ENCODE measurements at places on chromosomes 12 and 14. TPM values are rescaled to one million over a fixed set of nuclear protein-coding genes. Genes with fewer than 3 reads are reported as not detected.

Gene STAC3
- 3.3 TPM for total RNA-seq

Gene RFLNA
- 13.3 TPM for total RNA-seq

Gene SLC5A8
- not detected for total RNA-seq

Gene CCDC196
- not detected for total RNA-seq

Gene RD3L
- not detected for total RNA-seq

DNA sequence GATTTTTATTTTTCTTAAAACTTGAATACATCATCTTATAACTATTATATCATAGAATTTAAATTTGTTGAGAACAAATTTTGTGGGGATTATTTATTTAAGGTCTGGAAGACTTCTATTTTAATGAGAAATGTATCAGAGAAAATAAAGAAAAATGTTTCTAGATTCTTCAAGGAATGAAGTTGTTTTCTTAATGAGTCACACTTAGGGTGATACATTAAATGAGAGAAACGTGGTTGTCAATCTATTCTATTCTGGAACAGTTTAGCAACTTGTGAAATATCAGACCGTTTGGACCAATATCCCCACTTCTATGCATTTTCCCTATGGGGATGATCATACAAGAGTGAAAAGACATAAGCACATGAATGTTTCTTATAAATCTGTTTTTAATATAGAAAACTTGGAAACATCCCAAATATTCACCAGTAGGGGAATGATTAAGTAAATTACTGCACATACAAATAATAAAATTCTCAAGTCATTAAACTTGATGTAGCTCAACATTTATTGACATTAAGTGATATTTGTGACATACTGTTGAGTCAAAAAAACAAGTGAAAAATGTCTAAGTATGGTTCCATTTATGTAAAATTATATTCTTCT is 88.5 kb downstream of the E2F7 start:
- no peaks in the 10 kb centered on the region for H3K27me3 ChIP-seq
- H3K4me1 ChIP-seq: peaks cover 6% of the 10 kb centered on the region
- no peak overlapping the region for H3K4me3 ChIP-seq
- no peaks in the 10 kb centered on the region for H3K36me3 ChIP-seq
- DNase-seq: no peak

- no peak overlapping the region for H3K27ac ChIP-seq
- H3K4me1 ChIP-seq: peaks cover 3% of the 10 kb centered on the region
- DNase-seq: no peak
- H3K4me3 ChIP-seq: no peak overlapping the region
- peaks cover 4% of the 10 kb centered on the region for H3K36me3 ChIP-seq
- no peaks in the 10 kb centered on the region for H3K27me3 ChIP-seq
These were observed 41.3 kb upstream of the SYCP3 start for GRCh38 chr12:101780599-101780998.

DNA sequence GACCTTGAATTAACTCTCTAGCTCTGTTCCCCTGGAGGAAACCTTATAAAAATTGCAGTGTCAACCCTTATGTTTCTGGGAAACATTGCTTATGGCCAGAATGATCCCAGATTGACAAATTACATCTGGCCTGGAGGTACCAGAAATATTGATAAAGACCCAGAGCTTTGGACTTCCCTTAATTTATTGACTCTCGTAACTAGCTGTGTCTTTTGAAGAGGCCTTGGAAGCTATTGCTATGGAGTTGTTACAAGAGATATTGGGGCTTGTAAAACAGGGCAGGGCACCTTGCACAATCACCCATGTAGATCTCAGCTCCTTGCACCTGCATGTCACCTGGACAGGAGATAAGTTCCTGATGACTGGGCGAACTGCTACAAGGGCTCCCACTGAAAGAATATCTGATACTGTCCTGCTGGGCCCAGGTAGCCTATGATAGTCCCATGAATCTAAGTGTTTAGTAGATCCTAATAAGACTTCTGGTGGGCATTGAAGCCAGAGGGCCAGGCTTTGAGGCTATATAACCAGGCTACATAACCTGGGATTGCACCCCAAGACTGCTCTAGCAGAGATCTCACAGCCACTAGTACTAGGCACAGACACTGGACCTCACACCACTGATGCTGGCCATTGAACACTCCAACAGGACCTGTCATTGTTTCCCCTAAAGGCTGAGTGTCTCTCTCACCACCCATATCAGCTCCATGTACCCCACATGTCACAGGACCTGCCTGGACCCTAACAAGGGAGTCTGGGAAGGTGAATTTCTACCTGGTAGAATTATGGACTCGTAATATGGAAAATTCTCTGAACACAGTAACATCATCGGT is 135.7 kb upstream of the PWP1 start:
- no peak overlapping the region for H3K4me3 ChIP-seq
- H3K27ac ChIP-seq: no peak overlapping the region
- H3K36me3 ChIP-seq: no peaks in the 10 kb centered on the region
- H3K27me3 ChIP-seq: no peaks in the 10 kb centered on the region
- H3K4me1 ChIP-seq: no peaks in the 10 kb centered on the region

DNA sequence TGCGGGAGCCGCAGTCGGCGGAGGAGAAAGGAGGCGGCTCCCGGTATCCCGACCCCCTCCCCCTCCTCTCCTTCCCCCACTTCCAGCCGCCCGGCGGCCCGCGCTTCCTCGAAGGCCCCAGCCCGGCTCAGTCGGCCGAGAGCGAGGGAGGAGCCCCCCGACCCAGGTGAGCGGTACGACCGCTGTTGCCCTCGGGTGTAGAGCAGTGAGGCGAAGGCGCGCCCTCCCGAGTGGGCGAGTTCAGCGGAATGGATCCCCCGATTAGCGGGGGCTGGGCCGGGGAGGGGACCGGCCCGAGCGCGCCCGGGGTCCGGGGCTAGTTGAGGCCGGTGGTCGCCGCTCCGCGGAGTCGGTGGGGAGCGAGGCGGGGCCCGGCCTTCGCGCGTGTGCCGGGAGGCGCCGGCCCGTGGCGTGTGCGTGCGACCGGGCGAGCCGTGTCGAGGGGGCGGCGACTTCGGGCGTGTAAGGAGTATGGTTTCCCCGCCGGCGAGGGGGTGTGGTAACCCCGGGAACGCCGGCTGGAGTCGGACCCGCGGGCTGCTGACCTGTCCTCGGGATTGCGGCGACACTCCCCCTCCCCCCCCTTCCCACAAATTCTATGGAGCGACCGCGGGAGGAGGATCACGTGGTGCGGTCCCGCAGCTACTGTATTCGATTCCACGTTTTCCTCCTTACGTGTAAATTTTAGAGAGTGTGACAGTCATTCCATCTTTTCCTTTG is 501 bp downstream of the RIMKLB start:
- peak overlapping the region; percentile 100 for H3K4me3 ChIP-seq
- H3K27me3 ChIP-seq: peaks cover 8% of the 10 kb centered on the region
- H3K27ac ChIP-seq: peak overlapping the region; percentile 98
- H3K36me3 ChIP-seq: peaks cover 10% of the 10 kb centered on the region

DNA sequence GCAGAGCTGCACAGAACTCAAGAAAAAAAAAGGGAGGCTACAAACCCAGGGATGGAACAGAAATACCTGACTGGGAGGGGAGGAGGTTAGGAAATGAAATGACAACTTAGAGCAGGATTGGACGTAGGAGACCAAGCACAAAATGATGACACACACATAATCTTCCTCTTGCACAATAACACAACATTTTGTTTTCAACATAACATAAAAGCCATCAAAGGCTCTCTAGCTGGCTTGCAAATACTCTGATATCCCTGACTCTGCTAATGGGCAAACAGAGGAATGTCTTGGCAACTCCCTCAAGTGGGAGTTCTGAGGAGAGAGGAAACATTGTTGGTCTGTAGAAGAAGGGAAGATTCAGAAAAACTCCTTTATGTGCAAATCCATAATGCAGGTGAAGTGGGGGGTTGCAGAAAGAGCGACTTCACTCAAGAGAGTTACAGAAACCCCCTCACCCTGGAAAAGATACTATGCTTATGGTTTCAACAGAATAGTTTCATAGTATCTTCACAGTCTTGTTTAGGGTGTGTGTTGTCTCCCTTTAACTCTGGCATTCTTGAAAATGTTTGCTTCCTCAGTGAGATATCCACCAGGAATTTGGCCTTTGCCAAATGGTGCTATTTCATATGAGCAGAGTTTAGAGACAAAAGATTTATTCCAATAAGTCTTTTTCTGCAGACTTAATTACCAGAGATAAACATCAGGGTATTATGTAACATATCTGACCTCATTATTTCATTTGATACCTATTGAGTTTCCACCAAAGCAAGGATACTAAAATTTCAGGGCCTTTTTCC is 43.8 kb upstream of the LTBP2 start:
- DNase-seq: no peak
- peaks cover under 1% of the 10 kb centered on the region for H3K4me1 ChIP-seq
- H3K4me3 ChIP-seq: no peak overlapping the region
- H3K27ac ChIP-seq: no peak overlapping the region
- H3K27me3 ChIP-seq: no peaks in the 10 kb centered on the region

DNA sequence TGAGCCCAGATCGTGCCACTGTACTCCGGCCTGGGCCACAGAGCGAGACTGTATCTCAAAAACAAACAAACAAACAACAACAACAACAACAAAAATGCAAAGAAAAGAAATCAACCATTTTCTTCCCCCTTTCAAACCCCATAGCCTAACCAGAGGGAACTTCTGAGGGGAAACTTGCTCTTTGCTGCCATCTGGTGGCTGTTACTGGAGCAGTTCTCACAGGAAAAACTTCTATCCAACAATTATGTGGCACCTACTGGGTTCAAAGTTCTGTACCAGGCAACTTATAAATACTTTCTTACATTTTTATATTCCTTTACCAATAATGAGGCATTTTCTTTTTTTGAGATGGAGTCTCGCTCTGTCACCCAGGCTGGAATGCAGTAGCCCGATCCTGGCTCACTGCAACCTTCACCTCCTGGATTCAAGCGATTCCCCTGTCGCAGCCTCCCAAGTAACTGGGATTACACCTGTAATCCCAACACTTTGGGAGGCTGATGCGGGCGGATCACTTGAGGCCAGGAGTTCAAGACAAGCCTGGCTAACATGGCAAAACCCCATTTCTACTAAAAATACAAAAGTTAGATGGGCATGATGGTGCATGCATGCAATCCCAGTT is 50.9 kb upstream of the BICDL1 start:
- H3K4me1 ChIP-seq: no peaks in the 10 kb centered on the region
- DNase-seq: peak; percentile 70
- H3K36me3 ChIP-seq: no peaks in the 10 kb centered on the region
- H3K27ac ChIP-seq: no peak overlapping the region

DNA sequence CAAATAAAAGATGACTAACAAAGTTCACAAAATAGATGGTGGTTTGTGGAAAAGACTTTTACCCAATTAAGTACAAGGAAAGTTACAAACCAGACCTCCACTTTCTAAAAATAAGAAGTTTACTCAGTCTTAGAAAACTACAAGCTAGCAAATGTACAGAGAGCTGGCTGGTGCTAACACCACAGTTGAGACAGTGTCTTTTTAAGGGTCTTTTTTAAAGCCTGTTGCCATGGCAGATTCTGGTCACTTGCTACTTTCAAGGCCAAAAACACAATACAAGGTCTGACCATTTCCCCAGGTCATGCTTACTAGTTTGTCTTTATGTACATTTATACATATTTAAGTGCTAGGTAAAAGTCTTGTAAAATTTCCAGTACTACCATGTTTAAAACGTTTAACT is 2.4 kb downstream of the BTG1 start:
- H3K27ac ChIP-seq: peak overlapping the region; percentile 98
- H3K4me1 ChIP-seq: peaks cover 44% of the 10 kb centered on the region
- peaks cover 18% of the 10 kb centered on the region for H3K27me3 ChIP-seq
- peak overlapping the region; percentile 99 for H3K4me3 ChIP-seq

DNA sequence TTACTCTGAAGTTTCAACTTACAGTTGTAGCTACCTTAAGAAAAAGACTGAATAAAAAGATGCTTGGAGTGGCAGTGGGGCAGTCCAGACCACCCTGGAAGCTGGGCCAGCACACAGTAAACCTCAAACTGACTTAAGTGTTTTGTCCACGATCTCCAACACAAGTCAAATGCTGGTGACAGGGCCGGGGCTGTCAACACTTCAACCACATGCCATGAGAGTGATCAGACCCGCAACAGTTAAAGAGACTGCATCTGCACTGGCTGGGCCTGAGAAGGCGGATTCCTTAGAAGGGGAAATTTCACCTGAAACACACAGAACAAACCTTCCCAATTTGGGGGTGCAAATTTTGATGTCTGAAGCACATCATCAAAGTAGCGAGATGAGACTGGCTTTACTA is 223.5 kb upstream of the CAND1 start:
- H3K27me3 ChIP-seq: no peaks in the 10 kb centered on the region
- DNase-seq: no peak
- no peaks in the 10 kb centered on the region for H3K36me3 ChIP-seq

All from endothelial cell (in vitro differentiated cells).